PC-3 (cell line): ENCODE measurements at places on chromosomes 11 and 22. TPM values are rescaled to one million over a fixed set of nuclear protein-coding genes. Genes with fewer than 3 reads are reported as not detected.

DNA sequence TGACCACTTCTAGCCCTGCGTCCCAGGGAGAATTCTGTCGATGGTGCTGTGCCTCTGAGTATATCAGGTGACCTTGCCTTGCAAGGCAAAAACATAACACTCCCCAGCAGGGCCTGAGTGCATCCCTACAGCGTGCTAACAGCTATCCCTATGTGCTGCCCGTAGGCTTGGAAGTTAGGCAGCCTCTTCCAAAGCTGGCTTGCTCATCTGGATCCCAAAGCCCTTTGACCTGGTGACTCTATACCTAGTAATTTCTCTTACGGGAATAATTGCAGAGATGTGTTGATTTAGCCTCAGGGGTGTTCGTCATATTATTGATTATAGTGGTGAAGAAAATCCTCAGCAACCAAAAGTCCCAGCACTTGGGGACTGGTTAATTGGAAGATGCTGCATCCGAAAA is 32.6 kb upstream of the CRYBB3 start:
- peak; percentile 15 for DNase-seq

Gene CD3D
- total RNA-seq, result not detected in 2 replicates

DNA sequence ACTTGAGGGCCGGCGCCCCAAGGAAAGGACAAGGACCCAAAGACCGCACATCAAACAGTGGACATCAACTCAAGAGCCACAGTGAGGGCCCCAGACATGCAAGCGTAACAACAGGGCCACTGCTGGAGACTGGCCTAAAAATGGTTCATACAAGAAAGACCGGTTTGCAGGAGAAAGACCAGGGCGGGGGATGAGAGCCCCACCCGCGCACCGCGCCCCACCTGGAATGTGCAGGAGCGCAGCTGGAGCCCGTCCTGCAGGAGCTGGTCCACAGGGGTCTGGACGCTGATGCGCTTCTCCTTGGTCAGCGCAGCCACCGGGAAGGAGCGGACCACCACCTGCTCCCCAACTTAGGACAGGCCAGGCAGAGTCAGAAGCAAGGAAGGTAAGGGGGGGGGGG is 13.9 kb downstream of the SBF1 start:
- peak; percentile 13 for DNase-seq

DNA sequence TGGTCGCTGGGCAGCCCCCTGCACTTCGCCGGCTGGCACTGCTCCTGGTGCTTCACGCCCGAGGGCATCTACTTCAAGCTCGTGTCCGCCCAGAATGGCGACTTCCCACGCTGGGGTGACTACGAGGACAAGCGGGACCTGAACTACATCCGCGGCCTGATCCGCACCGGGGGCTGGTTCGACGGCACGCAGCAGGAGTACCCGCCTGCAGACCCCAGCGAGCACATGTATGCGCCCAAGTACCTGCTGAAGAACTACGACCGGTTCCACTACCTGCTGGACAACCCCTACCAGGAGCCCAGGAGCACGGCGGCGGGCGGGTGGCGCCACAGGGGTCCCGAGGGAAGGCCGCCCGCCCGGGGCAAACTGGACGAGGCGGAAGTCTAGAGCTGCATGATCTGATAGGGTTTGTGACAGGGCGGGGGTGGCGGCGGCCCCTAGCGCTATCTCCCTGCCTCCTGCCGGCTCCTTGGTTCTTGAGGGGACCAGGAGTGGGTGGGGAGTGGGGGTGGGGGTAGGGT is 13.5 kb upstream of the MIEF1 start:
- DNase-seq, result no peak

Gene LRRC56
- 1.0 and 1.5 TPM in 2 replicates for total RNA-seq

Gene AGBL2
- total RNA-seq, result 1.8 TPM in 1 of 2 replicates, not detected in the other

Gene C22orf31
- not detected in 2 replicates for total RNA-seq

GRCh38 chr11:74205181-74205580 is 34.1 kb downstream of the PPME1 start:
- DNase-seq, result no peak

DNA sequence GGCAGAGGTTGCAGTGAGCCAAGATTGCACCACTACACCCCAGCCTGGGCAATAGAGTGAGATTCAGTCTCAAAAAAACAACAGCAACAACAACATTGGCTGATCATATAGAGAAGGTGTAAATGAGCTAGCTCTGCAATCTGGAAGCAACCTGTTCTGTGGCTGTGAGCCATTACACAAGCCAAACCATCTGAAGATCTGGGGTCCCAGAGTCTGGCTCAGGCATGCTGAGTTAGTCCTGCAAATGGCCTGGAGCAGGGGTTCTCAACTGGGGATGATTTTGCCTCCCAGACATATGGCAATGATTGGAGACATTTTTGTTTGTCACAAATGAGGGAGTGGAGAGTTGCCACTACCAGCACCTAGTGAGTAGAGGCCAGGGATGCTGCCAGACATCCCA is 42.3 kb upstream of the RAB1B start:
- no peak for DNase-seq

Gene FGF4
- not detected in 2 replicates for total RNA-seq

- no peak for DNase-seq
These were observed 71.5 kb upstream of the BID start for GRCh38 chr22:17845790-17846189.

DNA sequence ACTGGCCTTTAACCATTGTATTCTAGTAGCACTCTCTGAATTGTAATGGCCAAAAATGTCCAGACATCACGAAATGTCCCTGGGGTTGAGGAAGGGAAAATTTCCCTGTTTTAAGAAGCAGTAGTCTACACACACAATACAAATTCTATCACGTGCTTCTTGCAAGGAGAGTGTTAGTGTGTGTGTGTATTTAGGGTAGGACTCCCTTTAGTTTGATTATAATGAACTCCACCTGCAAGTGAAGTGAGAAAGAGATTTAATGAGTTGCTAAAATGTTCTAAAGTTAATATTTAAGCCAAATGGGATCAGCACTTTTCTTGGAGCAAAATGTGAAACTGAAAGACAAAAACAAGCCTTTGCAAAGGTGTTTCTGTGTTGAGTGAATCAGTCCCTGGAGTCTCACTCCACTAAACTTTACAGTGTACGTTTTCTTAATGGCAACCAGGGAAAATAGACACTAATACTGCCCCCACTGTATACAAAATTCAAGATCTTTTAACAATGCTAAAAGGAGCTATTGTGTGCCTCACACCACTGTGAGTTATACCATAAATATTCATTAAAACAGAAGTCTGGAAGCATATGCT is 590.3 kb upstream of the TENM4 start:
- DNase-seq, result no peak

DNA sequence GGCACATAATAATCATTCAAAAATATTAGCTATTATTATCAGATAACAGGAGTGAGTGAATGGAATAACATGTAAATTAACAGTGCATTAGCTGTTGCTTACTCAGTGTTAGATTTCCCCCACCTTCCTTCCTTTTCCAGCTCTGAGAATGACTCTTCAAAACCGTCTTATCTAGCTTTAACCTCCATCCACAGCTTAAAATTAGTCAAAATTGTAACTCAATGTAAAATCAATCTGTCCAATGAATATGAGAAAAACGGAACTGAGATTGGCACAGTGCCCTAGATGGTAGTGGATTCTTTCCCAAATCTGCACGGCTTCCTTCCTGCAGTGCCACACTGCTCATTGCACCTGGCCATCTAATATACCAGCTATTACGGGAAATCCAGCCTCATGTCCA is 156.8 kb upstream of the BDNF start:
- peak; percentile 15 for DNase-seq

Gene PTPRJ
- total RNA-seq, result 10.5 and 12.8 TPM in 2 replicates

Gene OTOG
- not detected in 2 replicates for total RNA-seq

DNA sequence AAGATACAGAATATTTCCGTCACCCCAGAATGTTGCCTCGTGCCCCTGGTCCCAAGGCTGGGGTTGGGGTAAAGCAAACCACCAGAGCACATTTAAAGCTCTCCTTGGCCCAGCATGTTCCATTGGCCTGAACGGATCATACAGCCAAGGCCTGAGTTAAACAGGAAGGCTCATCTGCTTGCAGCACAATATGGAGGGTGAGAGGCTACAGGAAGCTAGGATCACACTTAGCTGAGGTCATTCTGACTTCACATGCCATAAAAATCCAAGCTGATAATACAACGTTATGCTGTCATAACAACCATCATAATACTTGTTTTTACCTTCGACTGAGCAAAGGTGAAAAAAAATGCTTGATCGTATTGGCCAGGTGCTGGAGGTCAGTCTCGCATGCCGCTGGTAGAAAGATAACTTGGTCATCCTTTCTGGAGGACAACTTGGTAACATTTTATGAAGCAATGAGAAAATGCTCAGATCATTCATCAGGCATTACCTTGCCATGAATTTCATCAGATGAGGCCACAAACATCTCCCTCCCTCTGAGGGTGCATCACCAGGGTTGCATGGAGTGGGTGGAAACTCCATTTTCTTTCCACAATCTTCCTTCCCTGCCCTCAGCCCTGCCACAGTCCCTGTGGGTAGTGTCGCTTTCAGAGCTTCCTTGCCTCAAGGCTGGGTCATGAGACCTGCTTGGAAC is 31.9 kb upstream of the RTL6 start:
- no peak for DNase-seq

GRCh38 chr11:79956061-79956460 is 515.2 kb upstream of the TENM4 start:
- no peak for DNase-seq

DNA sequence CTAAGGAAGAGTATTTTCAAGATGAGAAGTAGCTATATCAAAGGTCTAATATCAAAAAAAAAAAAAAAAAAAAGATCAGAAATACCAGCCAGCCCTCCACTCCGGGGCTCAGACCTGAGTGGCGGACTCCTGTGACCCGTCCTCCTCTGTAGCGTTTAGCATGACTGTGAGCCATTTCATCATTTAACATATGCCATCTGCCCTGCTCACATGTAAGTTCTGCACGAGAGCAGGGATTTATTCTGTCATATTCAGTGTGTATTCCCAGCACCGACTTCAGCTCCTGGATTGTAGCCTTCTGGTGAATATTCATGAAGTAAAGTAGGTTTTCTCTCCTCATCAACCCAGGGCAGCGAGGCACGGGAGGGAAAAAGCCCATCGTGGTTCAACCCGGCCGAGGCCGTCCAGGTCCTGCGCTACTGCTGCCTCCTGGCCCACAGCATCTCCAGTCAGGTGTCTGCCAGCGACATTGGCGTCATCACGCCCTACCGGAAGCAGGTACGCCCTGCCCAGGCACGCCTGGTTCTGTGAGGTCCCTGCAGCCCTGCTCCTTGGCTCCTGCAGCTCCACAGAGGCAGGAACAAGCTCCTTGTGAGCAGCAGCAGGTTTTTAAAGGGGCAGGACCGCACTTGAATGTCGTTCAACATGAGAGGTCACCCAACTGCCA is 12.7 kb upstream of the PANX2 start:
- no peak for DNase-seq

Gene INS
- not detected in 2 replicates for total RNA-seq

DNA sequence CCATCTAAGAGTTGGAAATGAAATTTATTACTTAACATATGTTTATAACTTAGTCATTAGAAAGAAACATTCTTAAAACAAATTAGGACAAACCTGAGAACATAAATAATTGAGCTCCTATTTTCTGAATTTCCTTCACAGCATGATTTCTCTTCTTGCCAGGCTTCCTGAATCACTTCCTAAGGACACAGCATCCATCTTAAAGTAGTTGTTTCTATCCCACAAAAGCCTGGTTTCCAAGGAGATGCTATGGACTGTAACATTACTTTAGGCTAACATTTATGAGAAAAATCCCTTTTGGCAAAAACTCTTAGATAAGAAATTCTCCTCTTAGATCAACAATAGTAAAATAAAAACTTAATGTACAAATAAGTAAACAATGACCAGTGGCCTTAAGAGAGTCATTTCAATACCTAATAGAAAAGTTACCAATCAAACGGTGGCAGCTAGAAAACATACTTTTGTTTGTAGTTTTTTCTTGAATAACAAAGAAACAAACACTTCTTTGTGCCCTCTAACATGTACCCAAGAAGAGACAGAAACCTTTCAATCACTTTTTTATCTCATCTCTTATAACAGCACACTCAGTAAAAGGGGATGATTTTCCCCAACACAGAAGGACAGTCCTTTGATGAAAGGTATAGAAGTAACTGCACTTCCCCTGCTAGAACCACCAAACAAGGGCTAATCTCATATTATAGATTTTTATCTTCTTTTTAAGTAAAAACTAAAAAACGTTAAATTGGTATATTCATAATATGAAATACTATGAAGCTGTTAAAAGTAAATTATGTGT is 74.5 kb downstream of the TTC28 start:
- DNase-seq, result no peak

DNA sequence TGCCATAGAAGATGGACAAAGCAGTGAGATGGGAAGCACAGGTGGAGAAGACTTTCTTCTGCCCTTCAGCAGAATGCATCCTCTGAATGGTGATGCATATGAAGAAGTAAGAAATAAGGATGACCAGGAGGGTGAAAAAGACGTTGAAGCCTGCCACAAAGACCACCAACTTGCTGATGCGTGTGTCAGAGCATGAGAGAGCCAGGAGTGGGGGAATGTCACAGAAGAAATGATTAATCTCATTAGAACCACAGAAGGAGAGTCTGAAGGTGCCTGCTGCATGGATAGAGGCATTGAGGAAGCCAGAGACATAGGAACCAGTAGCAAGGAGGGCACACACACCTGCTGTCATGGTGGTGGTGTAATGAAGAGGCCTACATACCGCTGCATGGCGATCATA is 550 bp downstream of the OR5B21 start:
- DNase-seq, result no peak

- no peak for DNase-seq
These were observed 137.9 kb downstream of the CTTN start for GRCh38 chr11:70536051-70536877.

Gene SLC22A6
- total RNA-seq, result not detected in 2 replicates

Gene TRIM29
- 31.8 and 38.5 TPM in 2 replicates for total RNA-seq

Gene OR51E2
- total RNA-seq, result not detected in 2 replicates

GRCh38 chr11:75603791-75604736 is 42.0 kb downstream of the SERPINH1 start:
- peak; percentile 98 for DNase-seq

Gene HTATIP2
- 39.7 and 48.3 TPM in 2 replicates for total RNA-seq

Gene SCGB1D4
- total RNA-seq, result not detected in 2 replicates

Gene APOBEC3G
- total RNA-seq, result 1.3 and 4.4 TPM in 2 replicates

DNA sequence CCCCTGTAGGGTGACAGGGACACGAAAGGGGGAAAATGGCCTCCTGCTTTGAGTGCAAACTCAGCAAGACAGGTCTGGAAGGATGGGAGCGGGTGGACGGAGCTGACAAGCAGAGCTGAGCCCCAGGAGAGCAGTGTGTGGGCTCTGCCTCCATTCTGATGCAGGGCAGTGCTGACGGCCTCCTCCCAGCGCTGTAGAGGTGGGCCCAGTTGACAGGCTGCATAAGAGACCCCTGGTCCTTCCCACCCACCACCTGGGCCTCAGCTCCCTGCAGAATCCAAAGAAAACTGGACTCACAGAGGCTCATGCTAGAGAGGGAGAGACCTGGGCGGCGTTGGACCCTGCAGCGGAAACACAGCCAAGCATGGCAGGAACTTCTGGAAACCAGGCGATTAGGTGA is 1113.4 kb downstream of the BRD1 start:
- DNase-seq, result no peak
